ENCODE measurements at places on chromosomes 5 and 9.

GRCh38 chr5:82692826-82693225 is 384.4 kb downstream of the TMEM167A start:
- no peak for DNase-seq

GRCh38 chr9:74293479-74293878 is 203.7 kb upstream of the RORB start:
- no peak for DNase-seq

GRCh38 chr5:33929925-33930690 is 6.1 kb upstream of the RXFP3 start:
- no peak for DNase-seq

DNA sequence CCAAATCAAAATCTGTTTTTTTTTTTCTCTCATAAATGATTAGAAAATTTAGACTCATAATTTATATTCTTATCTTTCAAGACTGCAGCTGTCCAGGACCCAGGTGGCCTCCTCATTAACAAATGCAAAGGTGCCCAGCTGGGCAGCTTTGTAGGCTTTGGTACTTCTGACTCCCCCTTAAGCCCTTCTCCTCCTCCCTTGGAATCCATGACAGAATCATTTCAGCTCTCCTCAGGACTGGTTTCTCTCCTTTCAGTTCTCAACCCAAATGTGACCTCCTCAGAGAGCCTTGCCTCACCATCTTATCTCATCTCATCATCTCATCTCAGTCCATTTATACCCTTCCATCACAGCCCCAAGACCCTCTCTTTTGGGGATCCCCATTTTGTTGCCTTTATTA is 221.7 kb downstream of the KIAA0825 start:
- no peak for DNase-seq

GRCh38 chr9:88973281-88974045 is 17.8 kb upstream of the S1PR3 start:
- no peak for DNase-seq

All from GF-D8 (cell line).